ENCODE measurements at places on chromosomes 12 and 14. TPM values are rescaled to one million over a fixed set of nuclear protein-coding genes. Genes with fewer than 3 reads are reported as not detected.

DNA sequence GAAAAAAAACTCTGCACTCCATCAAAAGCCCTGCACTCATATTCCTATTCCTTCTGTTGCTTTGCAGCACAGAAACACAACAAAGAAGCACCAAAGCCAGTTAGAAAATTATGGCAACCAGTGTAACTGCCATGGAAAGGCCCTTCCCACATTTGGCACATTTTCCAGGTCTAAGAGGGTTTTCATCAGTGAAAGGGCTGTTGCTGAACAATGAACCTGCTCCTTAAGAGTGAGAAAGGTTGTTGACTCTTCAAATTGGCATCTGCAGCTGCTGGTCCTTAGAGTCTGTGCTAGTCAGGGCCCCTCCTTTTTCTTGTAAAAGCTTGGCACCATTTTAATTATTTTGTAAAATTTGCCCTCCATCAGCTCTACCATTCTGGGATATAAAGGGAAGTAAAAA, 378.7 kb upstream of the KITLG start:
- DNase-seq = no peak

TAS2R30 gene
- total RNA-seq = 1.1 TPM

ZNF891 gene
- 0.22 TPM for total RNA-seq

BEGAIN gene
- total RNA-seq = 0.20 TPM

DNA sequence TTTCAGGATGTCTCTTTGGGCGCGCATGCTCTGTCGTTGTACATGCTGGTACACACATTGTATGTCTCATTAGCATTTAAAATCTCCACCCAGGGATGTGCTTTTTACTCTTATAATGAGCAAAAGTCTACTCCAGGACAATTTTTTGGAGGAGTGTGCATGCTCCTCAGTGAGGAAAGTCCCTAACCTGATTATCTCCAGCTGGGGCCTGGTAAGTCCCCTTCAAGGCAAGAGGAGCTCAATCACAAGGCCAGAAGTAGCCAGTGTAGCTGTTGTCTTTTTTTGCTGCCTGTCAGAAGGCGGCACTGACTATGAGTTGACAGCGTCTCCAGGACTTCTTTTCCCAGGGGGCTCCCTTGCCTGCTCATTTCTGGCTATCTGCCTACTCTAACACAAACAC, 218.3 kb upstream of the CNTN1 start:
- no peak for DNase-seq

All from lung microvascular endothelial cell (primary cell).